Activated CD4-positive, CD25-positive, alpha-beta regulatory T cell treated with anti-CD3 and anti-CD28 coated beads, Interleukin-2, amount 50 U/mL, for 24 hours (primary cell): ENCODE measurements at places on chromosomes 7 and 10.

DNA sequence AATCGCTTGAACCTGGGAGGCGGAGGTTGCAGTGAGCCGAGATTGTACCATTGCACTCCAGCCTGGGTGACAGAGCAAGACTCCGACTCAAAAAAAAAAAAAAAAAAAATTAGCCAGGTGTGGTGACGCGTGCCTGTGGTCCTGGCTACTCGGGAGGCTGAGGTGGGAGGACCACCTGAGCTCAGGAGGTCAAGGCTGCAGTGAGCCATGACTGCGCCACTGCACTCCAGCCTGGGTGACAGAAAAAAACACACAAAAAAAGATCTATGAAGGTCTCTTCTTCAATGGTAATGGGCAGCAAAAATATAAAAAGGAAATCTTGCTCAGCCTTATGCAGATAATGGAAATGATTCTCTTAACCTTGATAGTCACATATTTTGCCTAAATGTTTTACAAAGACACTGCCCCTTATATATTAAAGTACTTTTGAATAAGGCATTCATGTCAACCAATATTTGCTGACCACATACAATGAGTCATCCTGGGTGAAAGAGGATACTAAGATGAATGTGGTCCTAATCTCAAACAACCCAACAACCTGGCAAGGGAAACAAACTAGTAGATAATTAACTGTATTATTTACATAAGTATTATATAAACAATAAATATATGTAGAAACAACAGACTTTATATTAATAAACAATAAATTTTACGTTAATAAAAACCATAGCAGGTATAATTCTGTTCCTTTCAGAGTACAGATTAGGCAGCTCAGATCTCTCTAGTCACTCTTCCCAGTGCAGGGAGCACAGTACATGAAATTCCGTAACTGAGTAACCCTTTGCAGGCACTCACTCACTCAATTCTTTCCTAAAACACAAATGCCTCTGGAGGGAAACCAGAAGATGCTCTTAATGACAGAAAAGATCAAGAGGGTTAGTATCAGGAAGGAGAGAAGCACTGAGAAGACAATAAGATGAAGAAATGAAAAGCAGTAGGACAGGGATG is 8.1 kb downstream of the TOMM7 start:
- ATAC-seq: no peak

DNA sequence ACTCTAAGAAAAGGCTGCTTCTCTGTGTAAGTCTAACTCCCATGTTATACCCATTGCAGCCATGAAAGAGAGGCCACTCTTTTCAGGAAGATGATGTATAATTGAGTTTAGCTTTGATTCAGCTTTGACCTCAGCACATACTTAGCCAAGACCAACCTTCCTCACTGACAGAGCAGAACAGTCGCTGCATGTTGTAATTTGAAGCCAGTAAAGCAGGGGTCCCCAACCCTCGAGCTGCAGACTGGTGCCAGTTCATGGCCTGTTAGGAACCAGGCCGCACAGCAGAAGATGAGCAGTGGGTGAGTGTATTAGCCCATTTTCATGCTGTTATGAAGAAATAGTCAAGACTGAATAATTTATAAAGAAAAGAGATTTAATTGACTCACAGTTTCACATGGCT is 223.9 kb downstream of the GPR158 start:
- ATAC-seq: no peak

- no peak for ATAC-seq
These were observed 52.4 kb downstream of the PARP12 start for GRCh38 chr7:140010194-140010895.

- ATAC-seq: no peak
These were observed 589.3 kb downstream of the DNAJB6 start for GRCh38 chr7:157926107-157926506.

- no peak for ATAC-seq
These were observed 640 bp downstream of the ANKMY2 start for GRCh38 chr7:16644636-16645592.

DNA sequence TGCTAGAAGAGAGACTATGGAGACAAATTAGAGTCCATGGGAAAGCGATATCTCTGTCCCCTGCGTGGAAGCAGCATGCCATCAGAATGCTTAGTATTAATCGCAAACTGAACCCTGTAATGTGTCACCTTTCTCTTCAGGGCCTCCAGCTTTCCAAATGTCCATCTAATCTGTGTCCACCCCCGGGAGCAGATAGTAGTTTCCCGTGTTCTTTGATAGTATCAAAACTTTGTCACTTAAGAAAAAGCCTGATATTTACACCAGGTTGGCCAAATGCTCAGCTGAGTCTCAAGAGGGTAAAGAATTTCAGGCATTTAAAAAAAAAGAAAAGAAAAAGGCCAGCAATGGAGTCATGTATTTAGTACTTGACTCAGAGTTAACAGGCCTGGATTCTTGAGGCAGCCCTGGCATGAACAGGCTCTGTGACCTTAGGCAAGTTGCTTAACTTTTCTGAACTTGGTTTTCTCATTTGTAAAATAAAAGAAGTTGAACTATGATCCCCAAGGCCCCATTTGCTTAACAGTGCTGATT is 10.4 kb upstream of the GSAP start:
- no peak for ATAC-seq

DNA sequence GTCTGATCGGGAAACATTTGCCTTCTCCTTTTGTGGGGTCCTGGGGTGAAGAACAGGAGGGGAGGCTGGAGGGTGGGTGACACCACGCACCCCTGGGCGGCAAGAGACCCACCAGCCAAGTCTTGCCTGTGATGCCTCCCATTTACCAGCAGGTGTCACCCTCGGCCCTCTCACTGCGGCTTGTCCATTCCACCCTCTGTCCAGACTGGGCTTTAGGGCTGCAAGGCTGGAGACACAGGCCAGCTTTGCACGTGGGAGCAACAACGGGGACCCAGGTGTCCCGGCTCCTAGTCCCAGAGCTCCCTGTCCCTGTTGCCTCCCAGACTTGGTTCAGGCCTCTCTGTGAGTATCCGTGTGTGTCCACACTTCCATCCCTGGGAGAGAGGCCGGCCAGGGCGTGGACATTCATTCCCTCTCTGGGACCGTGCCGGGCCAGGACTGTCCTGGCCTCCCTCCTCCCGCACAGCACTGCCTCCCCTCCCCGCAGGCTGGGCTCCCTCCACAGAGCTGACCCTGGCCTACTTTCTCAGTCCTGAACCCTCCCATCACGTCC is 36.2 kb upstream of the GTF2IRD1 start:
- peak; percentile 59 for ATAC-seq

DNA sequence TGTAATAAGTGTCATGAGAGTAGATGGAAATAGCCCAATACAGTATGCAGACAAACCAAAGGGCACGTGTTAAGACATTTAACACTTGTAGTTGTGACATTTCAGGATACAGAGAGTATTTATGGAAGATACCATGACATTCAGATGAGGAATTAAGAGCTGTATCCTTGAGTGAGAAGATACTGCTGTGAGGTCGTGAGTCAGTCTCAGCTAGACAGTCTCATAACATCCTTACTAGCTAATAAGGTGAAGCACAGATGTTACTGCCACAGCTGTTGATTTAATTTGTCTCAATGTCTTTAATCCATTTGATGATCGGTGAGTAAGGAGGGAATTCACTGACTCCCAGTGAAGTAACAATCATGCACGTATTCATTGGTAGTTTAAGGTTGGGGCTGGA is 288.0 kb upstream of the AKR1E2 start:
- ATAC-seq: no peak

GRCh38 chr7:82789883-82790609 is 346.5 kb upstream of the CACNA2D1 start:
- no peak for ATAC-seq

DNA sequence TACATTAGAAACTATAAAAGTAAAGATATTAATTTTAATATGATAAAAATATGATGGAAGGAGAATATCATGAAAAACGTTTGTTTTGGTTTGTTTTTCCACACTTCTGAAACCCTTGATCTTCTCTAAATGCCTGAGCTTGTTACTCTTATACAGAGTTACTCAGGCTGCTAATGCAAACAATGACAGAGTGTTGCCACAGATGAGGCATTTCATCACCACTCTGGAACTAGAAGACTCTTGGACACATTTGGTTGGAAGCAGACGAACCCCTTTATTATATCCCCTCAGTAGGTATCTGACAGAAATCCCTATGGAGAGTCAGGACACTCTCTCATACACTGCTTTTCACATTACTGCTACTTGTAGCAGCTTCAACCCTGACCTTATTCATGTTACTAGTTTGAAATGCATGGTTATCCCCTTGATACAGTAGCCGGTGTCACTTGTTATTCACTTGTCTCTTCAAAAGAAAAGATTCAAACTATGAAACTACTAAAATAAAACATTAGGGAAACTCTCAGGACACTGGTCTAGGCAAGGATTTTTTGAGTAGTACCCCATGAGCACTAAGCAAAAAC is 66.9 kb downstream of the SEMA3C start:
- ATAC-seq: no peak

DNA sequence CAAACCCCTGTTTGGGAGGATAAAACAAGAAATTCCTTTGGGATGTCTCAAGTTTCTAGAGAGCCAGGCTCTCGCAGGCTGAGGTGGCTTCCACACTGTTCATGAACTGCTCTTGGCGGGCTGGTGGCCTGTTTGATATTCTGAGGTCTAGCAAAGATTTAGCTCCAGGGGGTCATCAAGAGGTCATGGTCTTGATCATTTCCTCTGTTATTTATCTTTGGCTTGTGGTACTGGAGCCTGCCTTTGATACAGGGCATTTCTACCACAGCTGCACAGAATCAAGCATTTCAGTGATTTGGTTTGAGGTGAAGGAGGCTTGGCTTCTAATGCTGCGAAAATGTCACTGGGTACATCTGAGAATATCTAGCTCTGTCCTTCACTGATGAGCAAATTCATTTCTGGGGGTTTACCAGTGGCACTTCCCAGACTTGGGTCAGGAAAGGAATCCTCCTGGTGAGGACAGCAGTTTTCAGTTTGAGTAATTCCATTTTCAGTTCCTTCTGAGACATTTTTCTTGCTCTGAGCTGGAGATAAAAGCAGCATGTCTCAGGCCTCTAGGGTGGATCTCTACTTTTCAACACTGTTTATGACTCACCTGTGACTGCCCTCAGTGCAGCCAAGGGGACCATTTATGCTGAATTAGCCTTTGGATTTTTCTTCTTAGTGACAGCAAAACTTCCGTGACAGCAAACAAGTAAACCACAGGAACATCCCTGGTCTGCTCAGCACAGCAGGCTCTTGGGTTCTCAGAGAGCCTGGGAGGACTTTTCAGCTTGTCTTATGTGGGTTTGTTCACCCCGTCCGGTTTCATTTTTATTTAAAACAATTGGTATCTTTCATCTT is 312.0 kb downstream of the RNLS start:
- peak; percentile 90 for ATAC-seq

- ATAC-seq: no peak
These were observed 40.8 kb downstream of the DNAJB6 start for GRCh38 chr7:157377436-157378124.

DNA sequence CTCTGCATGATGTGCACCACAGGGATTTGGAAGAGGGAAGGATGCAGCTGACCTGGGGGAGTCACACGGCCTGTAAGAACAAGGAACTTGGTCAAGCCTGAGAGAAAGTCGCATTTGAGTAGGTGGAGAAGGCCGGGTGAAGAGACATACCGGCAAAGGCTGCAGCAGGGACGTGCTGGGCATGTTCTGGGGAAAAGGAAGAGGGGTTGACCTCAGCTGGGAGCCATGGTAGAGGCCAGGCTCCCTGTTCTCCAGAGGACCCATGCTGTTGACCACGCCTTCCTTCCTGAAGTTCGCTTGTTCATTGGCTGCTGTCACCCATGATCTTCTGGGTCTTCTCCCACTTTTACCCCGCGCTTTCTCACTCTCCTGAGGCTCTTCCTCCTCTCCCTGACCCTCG is 84.5 kb downstream of the HTR5A start:
- ATAC-seq: no peak

DNA sequence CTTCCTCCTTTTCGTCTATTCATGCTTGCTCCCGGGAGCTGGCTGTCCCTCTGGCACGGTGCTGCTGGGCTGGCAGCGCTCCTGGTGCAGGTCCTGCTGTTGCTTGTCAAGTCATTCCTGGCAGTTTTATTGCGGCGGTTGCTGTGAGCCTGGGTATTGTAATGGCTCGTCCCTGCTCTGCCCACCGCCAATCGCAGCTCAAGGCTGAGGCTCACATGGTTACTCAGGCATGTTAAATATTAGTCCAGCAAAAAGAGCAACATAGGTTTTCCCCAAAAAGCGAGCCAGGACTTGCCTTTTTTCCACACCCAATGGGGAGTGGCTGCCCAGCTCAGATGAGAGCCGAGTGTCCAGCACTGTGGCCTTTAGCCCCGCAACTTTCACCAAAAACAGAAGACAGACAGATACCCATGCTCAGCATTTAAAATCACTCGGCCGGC is 492.9 kb upstream of the FOXK1 start:
- ATAC-seq: no peak

- ATAC-seq: no peak
These were observed 97.6 kb downstream of the ZMIZ1 start for GRCh38 chr10:79166312-79166721.

DNA sequence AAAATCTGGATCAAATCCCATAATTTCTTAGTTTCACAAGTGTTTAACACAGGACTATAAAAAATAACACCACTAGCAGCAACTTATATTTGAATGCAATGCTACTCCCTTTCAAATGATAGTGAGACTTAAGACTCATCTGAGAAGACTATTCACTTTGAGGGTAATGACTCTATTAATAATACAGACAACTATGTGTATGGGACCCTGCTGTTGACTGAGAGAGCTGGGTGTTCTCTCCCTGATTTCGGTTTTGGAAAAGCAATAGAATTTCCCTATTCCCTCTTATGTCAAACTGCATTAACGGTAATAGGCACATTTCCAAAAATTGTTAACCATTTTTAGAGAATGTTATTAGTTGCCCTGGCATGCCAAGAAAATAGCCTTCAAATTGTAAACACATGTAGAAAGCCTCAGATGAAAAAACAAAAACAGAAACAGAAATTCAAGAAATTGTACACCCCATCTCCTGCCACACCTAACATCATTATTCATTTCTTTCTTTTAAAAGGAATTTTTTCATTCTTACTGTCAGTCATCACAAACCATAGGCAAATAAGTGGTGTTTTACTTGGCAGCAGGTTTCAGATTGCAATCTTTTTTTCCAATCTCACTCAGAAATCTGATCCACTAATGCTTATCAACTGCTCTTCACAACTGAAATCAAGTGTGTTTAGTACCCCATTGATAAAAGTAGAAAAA is 153.7 kb downstream of the TFPI2 start:
- no peak for ATAC-seq

GRCh38 chr7:17651341-17651740 is 289.0 kb downstream of the SNX13 start:
- ATAC-seq: no peak

DNA sequence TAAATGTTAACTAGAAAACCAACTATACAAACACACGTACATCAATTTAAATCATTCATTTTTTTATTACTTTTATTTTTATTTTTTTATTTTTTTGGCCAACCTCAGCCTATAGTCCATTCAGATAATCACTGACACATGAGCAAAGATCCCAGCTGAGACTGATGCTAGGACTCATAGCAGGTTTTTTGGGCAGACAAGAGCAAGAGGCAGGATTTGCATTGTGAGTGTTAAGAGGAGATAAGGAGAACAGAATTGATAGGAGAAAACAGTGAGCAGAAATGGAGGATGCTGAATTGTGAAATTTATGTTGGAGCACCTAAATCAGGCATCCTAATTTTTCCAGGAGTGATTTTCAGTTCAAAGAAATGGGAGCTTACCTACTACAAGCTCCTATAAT is 240.3 kb downstream of the SEMA3D start:
- no peak for ATAC-seq
